ENCODE measurements at places on chromosomes 16 and 17.

DNA sequence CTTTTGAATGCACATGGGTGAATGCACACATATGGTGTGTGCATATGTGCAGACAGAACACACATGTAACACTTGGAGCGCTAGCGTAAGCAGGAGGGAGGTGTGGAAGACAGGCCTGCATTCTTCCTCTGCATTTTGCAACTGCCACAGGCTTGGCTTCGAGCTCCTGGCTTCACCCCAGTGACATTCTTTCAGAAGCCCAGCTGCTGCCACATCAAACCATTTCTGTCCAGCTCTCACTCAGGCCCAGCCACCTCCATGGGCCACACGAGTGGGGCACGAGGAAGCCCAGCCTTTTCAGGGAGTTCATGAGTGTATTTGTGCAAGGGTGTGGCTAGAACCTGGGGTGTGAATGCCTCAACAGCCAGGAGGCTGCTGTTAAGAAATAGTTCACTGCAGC, 18.8 kb downstream of the LGALS3BP start:
- no peak for DNase-seq

GRCh38 chr16:28258567-28258966, 33.8 kb upstream of the SBK1 start:
- no peak for DNase-seq

DNA sequence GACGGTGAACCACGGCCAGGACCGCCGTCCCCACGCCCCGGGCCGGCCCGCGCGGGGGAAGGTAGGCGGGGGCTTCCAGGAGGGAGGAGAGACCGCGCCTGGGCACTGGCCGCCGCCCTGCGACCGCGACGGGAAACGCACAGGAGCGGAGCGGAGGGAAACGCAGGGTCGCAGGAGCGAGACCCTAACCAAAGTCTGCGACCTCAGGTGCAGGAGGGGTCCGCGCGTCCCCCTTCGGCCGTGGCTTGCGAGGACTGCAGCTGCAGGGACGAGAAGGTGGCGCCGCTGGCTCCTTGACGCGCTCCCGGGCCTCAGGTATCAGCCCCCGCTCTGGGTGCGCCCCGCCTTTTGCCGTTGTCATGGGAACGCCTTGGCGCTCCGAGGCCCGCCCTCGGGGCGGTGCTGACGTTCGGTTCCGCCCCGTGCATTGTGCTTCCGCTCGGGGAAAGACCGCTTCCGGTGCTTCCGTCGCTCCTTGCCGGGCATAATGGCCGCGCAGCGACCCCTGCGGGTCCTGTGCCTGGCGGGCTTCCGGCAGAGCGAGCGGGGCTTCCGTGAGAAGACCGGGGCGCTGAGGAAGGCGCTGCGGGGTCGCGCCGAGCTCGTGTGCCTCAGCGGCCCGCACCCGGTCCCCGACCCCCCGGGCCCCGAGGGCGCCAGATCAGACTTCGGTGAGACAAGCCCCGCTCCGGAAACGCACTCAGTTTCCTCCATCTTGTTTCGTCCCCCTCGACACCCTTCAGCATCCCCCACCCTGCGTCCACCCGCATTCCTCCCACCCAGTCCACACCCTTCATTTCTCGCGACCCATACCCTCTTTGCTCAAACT, at the start of gene OVCA2:
OVCA2 (plus strand) TSS at position 462 of the 829 bp plus-strand sequence; CDS start at position 488, 26 bp downstream.
- peak; percentile 98 for DNase-seq

DNA sequence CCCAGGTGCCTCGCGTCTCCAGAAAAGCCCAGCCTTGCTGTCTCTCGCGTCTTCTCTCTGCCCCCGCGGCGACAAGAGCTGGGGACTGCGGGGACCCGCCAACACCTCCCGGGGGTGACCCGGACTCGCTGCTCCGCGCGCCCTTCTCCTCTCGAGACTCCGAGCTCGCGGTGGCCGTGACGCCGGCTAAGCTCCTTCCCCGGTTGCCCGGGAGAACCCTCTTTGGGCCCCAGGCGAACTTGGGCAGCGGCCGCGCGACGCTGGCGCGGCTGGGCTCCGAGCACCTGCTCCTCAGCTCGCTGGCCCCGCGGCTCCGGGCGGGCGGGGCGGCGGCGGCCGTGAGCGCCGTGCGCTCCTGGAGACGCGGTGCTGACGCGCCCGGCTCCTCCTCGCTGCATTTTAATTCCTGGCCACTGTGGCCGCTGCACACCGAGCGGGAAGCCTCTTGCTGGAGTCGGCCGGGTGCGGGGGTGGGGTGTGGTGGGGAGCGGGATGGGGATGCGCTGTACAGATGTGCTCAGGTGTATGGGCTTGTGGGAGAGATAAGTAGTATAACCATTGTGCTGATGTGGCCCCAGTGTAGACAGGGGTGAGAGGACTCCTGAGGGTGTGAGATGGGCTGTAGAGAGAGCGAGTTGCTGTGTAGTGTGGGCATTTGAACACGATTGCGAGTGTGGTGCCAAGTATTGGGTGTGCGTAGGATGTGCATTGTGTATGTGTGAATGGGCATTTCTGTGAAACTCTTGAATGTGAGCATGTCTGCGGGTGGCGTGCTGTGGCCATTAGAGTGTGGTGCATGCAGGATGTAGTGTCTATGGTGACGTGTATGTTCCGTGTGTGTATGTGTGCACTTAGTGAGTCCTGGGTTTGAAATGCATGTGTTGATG, at the start of gene ASIC2:
ASIC2 (minus strand) TSS at position 315 of the 887 bp plus-strand sequence.
- peak; percentile 4 for DNase-seq

DNA sequence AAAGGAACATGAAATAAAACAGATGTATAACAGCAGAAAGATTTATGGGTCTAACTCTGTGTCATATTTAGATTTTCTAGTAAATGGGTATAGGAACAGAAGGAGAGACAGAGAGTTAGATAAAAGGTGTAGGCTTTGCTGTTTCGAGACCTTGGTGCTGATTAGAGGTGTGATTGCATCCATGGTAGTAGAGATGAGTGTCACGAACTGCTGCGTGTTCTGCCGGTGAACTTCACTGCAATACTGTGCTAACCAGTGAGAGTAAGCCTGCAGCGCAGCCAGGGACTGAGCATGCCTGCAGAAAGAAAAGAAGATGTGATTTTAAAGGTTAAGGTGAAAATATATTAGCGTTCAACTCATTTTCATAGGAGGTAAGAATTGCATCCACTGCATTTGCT, 53.7 kb upstream of the GSG1L start:
- no peak for DNase-seq

DNA sequence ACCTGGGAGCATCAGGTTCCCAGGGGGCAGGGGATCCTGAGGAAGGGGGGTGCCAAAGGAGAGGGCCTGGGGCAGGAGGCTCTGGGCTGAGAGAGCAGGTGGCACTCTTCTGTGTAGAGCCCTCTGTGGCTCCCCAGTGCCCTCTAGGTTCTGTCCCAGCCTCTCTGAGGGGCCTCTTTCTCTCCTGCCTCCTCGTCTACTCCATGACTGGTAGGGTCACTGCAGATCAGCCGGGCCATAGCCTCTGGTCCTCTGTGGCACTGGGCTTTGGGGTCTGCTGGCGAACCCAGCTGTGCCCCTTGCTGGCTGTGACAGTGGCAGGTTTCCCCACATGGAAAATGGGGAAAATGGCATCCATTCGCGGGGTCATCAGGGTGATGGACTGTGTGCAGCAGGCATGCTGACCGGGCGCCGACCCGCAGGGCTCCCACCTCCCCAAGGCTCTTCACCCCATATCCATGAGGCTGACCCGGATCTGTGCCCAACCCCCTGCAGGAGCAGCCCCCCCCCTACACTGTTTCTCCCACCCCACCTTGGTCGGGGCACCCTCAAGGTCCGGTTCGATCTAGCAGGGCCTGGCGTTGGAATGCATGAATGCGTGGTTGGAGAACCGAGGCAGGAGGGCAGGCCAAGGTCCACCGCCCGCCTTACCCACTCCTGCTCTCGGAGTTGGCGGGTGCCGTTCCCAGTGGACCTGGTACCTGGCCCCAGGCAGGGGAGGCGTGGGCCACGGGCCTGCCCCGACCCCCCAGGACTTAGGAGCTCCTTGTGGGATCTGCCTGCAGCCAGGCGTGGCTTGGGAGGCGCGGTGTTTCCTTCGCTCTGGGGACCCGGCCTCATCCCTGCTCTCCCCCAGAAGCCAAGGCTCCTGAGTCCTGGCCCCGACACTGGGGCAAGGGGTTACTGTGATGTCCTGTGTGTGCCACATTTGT, 6.5 kb downstream of the GLIS2 start:
- DNase-seq, result no peak

- peak; percentile 68 for DNase-seq
Observed at GRCh38 chr17:36092230-36092629, 2.3 kb upstream of the CCL3 start.

DNA sequence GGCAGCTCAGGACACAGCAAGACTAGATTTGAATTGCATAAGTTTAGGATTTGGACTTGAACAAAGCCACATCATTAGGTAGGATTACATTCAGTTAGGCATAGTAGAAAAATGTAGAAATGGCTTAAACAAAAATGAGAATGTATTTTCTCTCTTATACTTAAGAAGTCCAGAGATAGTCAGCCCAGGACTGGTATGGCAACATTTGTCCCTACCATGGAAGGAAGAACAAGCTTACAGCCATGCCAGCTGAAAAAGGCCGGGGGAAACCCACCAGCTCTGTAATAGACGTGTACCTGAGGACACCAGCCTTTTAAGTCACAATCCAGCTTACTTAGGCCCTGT, 11.2 kb upstream of the TMIGD1 start:
- no peak for DNase-seq

- DNase-seq, result no peak
Observed at GRCh38 chr16:21565861-21566669, 33.3 kb upstream of the METTL9 start.

DNA sequence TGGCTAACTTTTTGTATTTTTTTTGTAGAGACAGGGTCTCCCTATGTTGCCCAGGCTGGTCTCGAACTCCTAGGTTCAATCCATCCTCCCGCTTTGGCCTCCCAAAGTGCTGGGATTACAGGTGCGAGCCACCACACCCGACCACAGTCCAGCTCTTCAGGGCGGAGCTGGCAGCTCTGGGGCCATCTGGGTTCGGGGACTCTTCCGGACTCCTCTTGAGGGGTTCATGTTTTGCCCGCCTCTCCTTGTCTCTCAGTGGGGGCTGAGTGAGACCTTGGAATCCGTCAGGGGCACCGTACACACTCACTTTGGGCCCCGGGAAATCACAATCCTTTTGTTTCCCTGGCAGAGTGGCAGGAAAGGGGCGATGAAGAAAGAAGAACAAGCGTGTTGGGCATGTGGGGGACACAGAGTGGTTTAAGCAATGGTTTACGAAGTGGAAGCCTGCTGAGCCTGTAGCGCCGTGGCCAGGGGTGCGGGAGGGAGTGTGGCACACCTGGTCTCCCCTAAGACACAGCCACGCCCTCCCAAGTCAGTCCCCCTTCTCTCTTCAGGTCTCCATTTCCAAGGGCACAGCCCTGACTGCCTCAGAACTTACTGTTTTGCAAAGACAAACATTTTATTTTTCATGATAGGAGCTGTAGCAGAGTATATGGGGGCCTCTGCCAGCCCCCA, 26.1 kb downstream of the TNS4 start:
- DNase-seq, result no peak

- DNase-seq, result no peak
Observed at GRCh38 chr16:78291604-78292003, 192.2 kb downstream of the WWOX start.

DNA sequence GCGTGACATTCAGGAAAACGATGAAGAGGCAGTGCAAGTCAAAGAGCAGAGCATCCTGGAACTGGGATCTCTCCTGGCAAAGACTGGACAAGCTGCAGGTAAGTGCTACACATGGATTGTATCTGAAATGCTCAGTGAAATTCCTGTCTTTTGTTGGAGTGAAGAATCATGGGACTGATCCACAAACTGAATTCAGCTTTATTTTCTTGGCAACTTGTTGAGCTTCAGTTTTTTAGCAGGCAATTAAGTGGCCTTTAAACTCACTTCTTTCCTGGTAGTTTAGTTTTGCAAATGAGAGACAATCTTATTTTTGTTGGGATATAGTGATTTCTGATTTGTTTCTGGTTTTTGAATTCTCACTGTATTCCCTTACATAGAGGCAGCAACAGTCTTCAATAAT, 2.6 kb downstream of the PSMD11 start:
- no peak for DNase-seq

DNA sequence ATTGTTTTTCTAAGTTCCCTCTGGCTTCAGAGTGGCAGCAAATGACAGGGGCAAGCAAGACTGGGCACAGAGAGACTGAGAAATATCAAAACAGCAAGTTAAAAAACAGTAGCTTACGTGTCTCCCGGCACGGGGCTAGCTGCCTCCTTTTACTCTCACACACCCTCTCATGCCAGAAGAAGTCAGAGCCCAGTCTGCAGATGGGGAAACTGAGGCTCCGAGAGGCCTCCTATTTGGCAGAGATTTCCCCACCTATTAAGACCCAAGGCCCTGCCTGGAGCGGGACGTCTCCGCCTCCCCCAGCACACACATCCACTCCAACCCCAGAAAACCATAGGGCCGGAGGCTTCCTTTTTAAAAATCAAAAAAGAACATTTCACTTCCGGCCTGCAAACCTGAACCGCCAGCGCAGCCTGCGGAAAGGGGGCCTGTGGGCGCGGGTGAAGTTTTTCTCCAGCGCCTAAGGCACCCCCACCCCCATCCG, 832 bp downstream of the CARHSP1 start:
- DNase-seq, result peak; percentile 36

GRCh38 chr17:37358098-37358829, 17.5 kb upstream of the C17orf78 start:
- peak; percentile 70 for DNase-seq

- no peak for DNase-seq
Observed at GRCh38 chr17:83109793-83110645, 30.6 kb downstream of the METRNL start.
